ENCODE measurements at places on chromosomes 6 and 20.

DNA sequence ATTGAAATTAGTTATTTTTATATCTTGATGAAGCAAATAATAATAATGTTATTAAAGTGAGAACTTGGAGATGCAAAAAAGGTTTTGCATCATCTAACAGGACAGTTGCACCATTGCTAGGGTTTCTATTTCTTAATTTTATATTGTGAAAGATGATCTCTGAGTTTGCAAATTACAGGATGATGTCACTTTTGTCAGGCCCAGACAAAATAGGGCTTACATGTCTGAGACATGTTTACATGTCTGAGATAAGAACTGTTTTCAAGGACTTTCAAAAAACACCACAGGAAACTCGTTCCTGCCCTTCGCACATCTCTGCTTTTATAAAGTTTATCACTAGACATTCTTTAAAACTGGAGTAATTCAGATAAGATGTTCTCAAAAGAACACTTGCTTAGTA is 1075.8 kb upstream of the MANEA start:
- no peak for DNase-seq

GRCh38 chr20:64037498-64038213 is 1.7 kb downstream of the C20orf204 start:
- no peak for DNase-seq

DNA sequence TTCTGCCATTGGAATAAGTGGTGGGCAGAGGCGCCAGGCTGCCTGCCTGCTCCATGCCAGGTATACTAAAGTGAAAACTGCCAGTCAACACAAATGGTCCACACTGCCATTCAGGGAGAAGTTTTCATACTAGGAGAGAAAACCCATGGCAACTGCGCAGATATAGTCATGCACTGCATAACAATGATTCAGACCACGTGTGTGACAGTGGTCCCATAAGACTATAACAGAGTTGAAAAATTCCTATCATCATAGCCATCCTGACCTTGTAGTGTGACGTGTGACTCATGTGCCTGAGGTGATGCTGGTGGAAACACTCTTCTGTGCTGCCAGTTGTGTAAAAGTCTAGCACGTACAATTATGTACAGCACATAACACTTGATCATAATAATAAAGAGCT is 25.1 kb downstream of the ZC3H12D start:
- no peak for DNase-seq

DNA sequence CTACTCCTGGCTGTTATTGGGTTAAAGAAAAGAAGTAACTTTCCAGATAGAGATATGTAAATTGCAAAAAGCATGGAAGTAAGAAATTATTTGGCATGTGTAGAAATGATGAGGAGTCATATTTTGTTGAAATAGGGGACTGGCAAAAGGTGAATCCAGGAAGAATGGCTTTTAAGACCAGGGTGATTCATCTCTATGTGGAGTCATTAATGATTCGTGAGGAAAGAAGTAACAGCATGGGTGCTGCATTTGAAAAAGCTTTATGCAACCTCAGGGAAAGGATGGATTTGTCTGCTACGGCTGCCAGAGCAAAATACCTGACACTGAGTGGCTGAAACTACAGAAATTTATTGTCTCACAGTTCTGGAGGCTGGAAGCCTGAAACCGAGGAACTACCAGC is 14.8 kb upstream of the SYNE1 start:
- no peak for DNase-seq

DNA sequence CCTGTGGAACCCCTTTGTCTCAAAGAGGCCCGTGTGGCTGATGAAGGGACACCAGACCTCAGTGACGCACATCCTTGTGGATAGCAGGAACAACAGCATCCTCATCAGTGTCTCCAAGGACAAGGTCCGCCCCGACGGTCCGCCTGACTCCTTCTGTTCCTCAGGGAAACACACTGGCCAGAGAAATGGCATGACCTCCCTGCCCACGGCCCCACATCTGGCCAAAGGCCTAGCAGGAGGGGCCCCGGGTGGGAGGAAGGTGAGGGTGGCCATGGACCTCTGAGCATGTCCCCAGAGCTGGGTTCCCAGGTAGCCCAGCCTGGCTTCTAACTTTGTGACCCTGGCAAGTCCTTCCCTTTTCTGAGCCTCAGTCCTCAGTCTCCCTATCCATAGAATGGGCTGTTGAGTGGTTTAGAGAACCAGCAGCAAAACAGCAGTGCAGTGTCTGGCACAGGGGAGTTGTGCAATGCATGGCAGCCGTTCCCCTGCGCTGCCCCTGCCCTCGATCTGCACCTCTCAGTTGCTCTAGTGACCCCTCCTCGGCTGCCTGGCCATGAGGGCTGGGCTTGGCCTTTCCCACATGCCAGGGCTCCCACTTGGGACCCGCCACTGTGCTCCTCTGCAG is 48.3 kb downstream of the EFCAB8 start:
- DNase-seq = no peak

GRCh38 chr6:133130863-133131262 is 110.3 kb upstream of the EYA4 start:
- DNase-seq = no peak

- DNase-seq = no peak
Observed at GRCh38 chr6:6409397-6410030, 89.1 kb upstream of the F13A1 start.

DNA sequence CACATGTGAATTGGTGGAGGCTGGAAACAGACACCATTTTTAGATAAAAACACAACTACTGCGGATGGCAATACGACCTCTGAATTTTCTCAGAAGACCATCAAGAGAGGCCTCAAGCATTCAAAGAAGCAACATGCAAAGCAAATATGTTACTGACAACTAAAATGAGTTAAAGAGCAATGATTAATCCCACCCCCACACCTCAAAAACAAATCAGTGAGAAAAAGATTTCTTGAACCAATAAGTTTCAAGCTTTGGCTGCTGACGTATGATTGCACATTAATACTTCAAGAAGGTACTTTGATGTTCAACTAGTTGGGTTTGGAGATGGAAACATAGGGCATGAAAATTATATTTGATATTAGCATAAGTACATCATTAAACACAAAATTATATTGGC is 982 bp downstream of the MMUT start:
- no peak for DNase-seq

DNA sequence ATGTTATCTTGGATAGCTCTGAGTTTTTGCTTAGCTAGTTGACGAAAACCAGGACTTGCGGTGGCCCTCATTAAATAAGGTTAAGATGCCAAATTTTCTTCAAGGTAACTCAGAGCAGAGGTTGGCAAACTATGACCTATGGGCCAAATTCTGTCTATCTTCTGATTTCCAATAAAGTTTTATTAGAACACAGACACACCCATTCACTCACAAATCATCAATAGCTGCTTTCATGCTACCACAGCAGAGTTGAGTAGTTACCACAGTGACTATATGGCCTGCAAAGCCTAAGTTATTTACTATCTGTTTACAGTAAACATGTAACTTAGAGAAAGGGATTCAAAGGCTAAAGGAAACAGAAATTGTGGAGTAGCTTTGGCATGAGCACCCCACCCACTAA is 23.6 kb downstream of the DCDC2 start:
- DNase-seq = no peak

DNA sequence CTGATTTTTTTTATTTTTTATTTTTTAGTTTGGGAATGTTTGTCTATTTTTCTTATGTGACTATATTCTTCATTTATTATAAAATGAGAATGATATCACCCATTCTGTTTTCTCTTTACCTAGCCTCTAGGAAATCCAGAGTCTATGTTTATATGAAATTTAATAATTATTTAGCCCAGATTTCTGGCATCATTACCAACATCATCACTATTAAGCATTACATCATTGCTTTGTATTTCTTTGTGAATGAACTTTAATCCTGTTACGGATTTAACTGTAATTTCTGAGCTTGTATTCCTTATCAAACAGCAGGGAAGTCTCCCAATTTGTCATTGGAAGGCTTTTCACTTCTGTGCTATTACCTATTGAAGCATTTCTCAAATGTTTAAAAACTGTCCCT is 72.7 kb upstream of the NOX3 start:
- no peak for DNase-seq

DNA sequence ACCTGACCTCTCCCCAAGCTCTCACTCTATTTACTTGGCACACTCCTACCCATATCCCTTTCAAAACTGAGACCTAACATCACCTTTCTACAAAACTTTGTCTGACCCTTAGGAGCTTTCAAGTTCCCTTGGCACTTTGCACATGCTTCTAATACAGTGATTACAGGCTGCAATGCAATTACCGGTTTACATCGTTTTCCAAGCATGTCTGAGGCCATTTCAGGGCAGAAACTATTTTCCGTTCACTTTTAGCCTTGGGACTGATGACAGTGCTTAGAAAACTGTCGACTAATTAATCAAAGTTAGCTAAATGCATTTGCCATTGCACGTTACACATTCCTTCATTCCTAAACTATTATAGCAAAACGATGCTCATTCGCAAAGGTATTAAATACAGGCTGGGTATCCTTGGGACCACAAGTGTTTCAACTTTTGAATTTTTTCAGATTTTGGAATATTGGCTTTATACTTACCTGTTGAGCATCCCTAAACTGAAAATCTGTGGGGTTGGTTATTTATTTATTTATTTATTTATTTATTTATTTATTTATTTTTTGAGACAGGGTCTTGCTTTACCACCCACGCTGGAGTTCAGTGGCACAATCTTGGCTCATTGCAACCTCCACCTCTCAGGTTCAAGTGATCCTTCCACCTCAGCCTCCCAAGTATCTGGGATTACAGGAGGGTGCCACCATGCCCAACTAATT is 3.3 kb downstream of the RARS2 start:
- no peak for DNase-seq

GRCh38 chr20:63542696-63543095 is 4.9 kb downstream of the SRMS start:
- DNase-seq = no peak

GRCh38 chr20:41293269-41294037 is 24.1 kb downstream of the ZHX3 start:
- no peak for DNase-seq

GRCh38 chr20:31496761-31497295 is 17.4 kb upstream of the HM13 start:
- DNase-seq = no peak

- no peak for DNase-seq
Observed at GRCh38 chr20:30985386-30985785, 272.1 kb upstream of the DEFB115 start.

DNA sequence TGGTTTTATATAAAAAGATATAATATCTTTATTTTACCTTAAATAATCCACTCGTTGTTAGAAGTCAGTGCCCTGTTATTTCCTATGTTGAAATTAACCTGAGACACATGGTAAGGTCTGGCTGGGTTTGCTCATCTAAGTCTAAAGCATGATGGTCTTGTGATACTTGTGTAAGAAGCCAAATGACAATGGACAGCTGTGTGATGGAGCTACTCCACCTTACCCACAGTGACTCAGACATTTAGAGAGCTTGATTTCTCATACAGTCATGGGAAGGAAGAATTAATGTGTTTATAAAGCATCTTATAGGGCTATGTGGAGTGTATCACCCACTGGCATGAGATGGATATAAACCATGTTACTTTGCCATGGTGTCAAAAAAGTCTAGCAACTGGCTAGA is 11.7 kb downstream of the CTCFL start:
- no peak for DNase-seq

GRCh38 chr6:158293122-158293521 is 19.1 kb upstream of the TULP4 start:
- no peak for DNase-seq

- no peak for DNase-seq
Observed at GRCh38 chr20:43723186-43723585, 3.6 kb downstream of the GTSF1L start.

GRCh38 chr6:113564371-113565171 is 292.6 kb upstream of the MARCKS start:
- DNase-seq = no peak

- peak; percentile 55 for DNase-seq
Observed at GRCh38 chr6:26607434-26608230, 10.9 kb downstream of the ABT1 start.

- peak; percentile 98 for DNase-seq
Observed at GRCh38 chr20:44738813-44739477, 6.7 kb upstream of the KCNK15 start.

- no peak for DNase-seq
Observed at GRCh38 chr6:1745814-1746213, 136.1 kb downstream of the FOXC1 start.

- DNase-seq = no peak
Observed at GRCh38 chr20:36542516-36543183, 1.3 kb downstream of the MYL9 start.

DNA sequence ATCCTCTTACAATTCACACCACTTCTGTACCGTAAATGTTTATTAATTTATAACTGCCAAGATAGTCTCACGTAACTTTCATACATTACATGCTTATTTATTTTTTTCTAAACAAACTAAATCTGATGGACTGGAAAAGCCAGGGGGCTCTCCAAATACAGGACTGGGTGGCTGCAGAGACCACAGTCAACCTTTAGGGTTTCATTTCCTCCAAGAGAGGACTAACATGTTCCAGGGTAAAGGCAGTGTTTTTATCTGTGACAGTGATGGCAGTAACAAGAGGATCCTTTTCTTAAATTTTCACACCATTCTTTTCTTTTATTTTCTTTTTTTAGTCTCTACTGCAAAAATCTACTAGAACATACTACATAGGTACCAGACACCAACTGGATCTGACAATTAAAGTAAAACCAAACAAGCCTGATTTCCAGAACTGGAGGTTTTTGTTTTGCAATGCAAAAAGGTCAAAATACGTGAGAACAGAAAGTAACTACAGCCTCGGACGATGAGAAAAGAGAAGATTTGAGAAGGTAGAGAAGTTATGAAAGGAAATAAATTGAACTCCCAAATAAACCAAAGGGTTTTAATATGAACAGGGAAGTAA is 1.2 kb downstream of the LMBRD1 start:
- no peak for DNase-seq

- no peak for DNase-seq
Observed at GRCh38 chr20:10915815-10916214, 242.0 kb upstream of the JAG1 start.

- DNase-seq = no peak
Observed at GRCh38 chr20:52892023-52892422, 80.1 kb upstream of the TSHZ2 start.

GRCh38 chr6:143792402-143793279 is 50.5 kb upstream of the LTV1 start:
- DNase-seq = no peak

DNA sequence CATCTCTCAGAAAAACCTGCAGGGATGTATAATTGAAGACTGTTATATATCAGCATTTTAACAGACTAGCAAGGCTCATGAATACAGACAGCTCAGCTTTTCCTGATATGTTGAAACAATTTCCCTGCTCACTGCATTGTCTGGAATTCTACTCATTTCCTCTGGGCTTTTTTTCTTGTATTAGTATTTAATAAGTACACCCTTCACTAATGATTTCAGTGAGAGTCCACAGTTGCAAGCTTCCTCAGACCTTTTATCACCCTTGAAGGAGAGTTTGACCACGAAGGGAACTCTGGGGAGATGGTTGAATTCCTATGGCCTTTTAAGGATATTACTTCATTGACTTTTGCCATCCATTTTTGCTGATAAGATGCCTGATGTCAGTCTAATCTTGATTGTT is 248.7 kb downstream of the ADGB start:
- no peak for DNase-seq

- DNase-seq = no peak
Observed at GRCh38 chr20:15756754-15757115, 816.5 kb downstream of the KIF16B start.
